ENCODE measurements at places on chromosomes 16 and 17.

DNA sequence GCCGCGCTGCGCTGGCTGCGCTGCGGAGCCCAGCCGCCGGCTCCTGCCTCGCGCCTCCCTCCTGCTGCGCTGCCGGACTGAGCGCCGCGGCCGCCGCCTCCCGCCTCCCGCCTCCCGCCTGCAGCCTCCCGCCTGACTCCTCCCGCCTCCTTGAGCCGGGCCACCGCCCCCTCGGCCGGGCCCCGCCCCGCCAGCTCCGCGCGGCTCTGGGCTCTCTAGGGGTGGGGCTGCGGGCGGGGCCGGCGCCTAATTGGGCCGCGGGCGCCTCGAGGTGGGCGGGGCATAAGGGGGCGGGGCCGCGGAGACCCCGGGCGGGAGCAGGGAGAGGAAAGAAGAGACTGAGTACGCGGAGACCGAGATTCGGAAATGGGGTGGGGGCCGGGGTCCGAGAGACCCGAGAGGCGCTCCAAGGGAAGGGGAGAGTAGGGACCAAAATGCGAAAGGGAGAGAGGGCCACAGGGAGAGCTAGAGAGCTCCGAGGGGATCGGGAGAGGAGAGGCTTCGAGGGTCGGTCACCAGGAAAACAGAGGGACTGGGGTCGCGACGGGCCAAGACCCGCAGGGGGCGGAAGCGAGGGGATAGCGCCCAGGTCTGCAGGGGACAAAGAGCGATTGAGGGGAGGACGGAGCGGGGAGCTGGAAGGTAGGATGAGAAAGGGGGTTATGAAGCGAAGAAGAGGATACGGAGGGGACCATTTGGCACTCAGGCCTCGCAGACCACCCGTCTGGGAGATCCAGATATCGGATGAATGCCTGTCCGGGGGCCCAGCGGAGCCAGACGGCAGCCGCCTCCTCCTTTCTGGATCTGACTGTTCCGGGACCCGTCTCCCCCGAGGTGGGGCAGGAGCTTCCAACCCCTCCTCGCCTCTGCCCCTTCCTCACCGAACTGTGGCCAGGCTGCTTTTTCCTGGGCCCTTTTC lies at the start of gene C1QL1:
Gene C1QL1 (minus strand): TSS at position 79 of the 919 bp plus-strand sequence. CDS start 255 bp downstream, outside the sequence.
- peak; percentile 89 for DNase-seq

DNA sequence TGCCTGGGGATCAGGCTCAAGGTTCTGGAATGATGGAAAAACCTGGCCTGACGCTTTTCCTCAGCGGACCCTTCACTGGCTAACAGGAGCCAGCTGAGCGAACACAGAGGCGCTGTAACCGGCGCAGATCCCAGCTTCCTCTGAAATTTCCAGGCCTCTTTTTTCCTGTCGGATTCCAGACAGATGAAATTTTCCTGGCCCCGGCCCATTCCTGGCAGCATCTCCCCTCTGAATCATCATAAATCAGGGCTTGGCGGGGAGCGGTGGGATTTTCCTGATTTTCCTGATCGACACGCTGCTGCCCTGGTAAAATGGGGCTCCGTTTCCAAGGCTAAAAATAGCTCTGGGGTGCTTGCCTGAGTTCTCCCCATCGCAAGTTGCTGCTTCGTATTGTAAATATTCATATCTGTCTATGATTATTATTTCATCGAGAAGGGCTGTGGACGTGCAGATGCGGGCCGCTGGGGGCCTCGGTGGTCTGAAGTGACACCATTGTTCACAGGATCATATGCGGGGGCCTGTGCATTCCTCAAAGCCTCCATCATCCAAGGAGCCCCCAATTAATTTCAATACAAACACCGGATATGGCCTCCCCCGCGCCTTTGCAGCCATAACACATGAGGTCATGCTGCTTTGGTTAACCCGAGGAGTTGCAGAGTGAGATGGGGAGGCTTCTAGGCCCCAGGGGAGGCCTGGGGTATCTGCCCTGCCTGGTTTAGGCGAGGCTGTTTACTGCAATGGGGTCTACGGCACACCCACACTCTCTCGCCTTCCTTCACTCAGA lies 45.8 kb upstream of the ETV4 start:
- peak; percentile 85 for DNase-seq

GRCh38 chr17:560432-560873 lies 154.2 kb downstream of the VPS53 start:
- no peak for DNase-seq

- DNase-seq = no peak
Observed at GRCh38 chr17:4386406-4386805, 19.9 kb upstream of the UBE2G1 start.

DNA sequence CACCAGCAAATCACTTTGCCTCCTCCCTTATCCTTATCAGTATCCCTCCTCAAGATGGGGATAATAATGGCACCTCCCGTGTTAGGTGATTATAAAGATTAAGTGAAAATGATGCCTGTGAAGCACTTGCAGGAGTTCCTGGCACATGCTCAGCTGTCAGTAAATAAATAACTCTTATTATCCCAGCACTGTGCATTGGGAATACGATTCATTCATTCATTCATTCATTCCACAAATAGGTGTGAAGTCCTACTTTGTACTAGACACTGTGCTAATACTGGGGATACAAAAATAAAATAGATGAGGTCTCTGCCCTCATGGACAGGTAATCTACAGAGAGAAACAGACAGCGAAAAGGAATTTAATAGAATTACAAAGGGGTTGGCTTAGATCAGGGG lies 2.0 kb downstream of the XYLT2 start:
- DNase-seq = no peak

DNA sequence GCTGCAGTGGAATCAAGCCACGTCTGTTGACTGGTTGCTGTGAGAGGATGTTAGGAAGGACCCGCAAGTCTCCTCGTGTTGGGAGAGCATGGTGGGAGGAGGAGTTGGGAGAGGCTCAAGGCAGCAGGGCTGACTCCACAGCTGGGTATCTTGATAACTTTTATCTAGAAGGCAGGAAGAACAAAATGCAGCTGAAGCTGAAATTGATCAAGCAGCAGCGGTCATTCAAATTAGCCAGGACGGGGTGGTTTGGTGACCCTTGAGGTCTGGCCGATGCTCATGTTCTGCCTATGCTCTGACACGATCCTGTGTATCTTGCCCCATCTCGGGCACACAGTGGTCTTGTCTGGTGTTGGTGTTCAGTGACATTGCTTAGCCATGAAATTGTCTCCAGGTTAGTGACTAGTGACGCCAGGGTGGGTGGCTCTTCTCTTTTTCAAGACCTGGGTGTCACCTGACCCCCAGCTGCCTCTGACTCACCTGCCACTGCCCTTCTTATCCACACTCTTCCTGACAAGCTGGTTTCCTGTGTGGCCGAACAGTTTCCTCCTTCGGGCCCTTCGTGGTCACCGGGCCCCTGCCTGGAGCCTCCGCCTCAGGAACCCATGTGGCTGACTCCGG lies 19.1 kb downstream of the NPTX1 start:
- no peak for DNase-seq

DNA sequence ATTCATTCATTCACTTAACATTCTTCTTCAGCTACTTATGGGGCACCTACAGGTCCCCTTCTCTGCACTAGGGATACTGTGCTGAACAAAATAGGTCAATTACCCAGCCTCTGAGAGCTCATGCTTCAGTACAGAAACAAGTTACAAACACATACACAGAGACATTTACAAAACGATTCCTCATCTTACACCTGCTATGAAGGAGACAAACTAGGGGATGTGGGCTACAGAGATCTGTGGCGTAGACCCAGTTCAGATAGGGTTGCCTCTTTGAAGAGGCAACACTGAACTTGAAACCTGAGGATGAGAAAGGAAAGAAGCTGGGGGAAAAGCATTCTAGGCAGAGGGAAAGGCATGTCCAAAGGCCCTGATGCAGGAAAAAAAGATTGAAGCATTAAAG lies 5.2 kb downstream of the IL21R start:
- no peak for DNase-seq

- DNase-seq = no peak
Observed at GRCh38 chr17:76191896-76192295, 48.4 kb downstream of the RNF157 start.

GRCh38 chr16:66551788-66552285 lies 539 bp upstream of the CKLF start:
- no peak for DNase-seq

GRCh38 chr16:15482068-15482747 lies 47.8 kb downstream of the BMERB1 start:
- no peak for DNase-seq

- DNase-seq = no peak
Observed at GRCh38 chr17:49741009-49741691, 22.8 kb downstream of the FAM117A start.

GRCh38 chr16:3965306-3965705 lies 84.8 kb upstream of the CREBBP start:
- DNase-seq = no peak

DNA sequence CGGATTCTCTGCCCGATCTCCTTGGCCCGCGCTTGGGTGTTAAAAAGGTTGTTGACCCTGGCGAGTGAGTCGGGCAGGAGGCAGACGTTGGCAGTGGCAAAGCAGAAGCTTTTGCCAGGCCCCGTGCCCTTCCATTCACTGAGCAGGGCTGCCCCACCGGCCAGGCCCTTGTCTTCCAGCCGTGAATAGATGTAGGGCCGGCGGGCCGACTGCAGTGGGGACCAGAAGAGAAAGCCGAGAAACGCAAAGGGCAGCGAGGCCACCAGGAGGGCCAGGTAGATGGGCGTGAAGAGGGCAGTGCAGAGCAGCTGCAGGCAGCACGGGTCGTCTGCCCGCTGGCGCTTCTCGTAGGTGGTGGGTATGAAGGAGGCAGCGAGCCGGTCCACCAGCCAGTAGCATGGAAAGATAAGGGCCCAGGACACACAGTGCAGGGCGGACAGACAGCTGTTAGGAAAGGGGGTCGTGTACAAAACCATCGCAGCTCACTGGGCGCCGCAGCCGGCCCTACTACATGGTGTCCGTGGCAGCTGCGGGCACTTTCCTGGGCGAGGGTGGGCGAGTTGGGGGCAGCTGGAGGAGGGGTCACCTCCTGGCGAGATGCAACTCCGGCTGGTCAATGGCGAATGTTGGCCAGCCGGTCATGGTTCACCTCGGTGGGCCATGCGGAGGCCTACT lies 61.0 kb downstream of the PRMT7 start:
- no peak for DNase-seq

- DNase-seq = no peak
Observed at GRCh38 chr17:45410144-45411091, 22.3 kb downstream of the ARHGAP27 start.

- no peak for DNase-seq
Observed at GRCh38 chr16:7597677-7598076, 265.0 kb downstream of the RBFOX1 start.

DNA sequence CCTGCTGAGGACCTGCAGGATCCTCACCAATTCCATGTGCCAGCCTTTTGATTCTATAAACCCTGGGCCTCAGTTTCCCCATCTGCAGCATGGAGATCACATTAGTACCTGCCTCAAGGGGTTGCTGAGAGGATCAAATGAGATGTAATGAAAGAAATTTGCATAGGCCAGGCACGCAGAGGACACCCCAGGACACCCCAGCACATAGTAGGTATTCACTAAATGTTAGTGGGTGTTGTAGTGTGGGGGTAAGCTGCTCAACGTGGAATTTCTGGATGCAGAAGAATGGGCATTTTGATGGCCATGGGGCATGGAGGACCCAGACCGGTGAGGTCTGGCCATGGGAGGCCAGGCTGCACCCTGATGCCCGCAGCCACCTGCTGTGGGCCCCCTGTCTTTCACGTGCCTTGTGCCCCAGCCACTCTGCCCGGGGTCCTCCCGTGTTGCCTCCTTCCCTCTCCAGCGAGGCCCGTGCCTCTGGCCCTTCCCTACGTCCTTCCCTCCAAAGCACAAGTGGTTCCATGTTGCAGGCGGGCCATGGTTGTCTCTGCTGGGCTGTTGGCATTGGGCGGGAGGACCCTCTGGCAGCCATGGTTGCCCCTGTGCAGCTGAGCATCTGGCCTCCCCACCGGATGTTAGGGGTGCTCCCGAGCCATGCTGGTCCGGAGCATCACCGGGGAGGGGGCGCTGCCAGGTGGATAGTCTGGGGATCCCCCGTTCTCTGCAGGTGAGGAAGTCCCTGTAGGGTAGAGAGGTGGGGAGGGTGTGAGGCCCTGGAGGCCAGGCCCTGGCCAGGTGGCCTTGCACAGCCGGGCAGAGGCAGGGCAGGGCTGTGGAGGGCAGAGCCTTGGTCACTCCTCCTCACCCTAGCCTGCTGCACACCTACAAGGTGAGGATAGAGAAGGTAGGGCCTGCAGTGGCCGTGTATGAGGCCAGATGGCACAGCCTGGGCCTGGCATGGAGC lies 8.6 kb downstream of the MAP2K3 start:
- DNase-seq = no peak

- no peak for DNase-seq
Observed at GRCh38 chr16:1082266-1082951, 9.9 kb downstream of the SSTR5 start.

GRCh38 chr17:62714016-62714777 lies 86.7 kb downstream of the MRC2 start:
- no peak for DNase-seq

GRCh38 chr17:11980813-11981212 lies 16.5 kb downstream of the ZNF18 start:
- DNase-seq = no peak

DNA sequence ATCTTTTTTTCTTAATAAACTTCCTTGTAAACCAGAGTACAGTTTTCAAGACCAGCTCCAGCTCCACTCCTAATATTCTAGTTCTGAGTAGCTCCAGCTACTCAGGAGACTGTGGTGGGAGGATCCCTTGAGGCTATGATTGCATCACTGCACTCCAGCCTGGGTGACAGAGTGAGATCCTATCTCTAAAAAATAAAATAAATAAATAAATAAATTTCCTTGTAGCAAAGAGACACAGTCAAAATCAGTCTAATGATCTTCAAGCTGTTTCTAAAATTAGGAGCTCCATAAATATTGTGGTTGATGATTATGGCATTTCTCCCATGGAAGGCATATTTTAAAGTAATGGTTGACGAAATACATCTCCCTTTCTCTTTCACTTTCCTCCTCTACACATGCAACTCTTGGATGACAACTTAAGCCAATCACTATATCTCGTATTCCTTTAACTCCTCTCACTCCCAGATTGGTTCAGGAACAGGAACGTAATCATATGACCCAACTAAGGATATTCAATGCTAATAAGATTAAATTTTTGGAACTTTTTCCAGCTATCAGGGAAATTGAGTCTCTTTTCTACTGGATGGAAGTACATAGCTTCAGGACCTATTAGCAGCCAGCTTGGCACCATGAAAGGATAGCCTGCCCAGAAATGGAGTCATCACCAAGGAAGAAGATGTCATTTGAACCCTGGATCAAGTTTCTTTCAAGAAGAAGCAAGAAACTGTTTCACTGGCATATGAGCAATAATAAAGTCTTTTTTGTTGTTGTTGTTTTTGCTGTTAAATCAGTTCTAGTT lies 42.1 kb upstream of the TAOK1 start:
- no peak for DNase-seq

DNA sequence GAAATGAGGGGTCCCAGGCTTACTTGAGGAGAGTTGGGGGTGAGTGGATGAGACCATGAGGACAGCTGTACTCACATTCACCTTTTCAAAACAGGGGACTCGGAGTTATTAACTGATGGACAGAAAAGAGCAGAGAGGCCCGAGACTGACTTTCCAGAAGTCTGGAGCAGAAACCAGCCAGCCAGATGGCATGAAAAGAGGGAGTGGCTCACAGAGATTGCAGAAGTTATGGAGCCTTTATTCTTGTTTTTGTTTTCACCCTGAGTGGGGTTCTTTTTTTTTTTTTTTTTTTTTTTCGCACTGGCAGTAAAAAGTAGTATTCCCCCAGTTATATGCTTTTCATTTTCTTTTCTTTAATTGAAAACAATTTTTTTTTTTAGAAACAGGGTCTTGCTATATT lies 18.9 kb downstream of the TVP23A start:
- no peak for DNase-seq

GRCh38 chr17:19877364-19877945 lies 9.7 kb upstream of the ULK2 start:
- no peak for DNase-seq

- no peak for DNase-seq
Observed at GRCh38 chr17:18217412-18218015, 7.9 kb upstream of the LLGL1 start.

GRCh38 chr17:10673312-10673711 lies 16.2 kb upstream of the MYH3 start:
- no peak for DNase-seq

Data from suprapubic skin (tissue), 4 donors.